ENCODE measurements at places on chromosomes 13 and 19.

GRCh38 chr19:13319526-13319925 lies 169.3 kb downstream of the IER2 start:
- DNase-seq: no peak

GRCh38 chr13:72284791-72285190 lies 417.8 kb upstream of the DACH1 start:
- DNase-seq: no peak

- DNase-seq: peak; percentile 76
Measured at GRCh38 chr13:53250272-53250875, 221.8 kb downstream of the OLFM4 start.

DNA sequence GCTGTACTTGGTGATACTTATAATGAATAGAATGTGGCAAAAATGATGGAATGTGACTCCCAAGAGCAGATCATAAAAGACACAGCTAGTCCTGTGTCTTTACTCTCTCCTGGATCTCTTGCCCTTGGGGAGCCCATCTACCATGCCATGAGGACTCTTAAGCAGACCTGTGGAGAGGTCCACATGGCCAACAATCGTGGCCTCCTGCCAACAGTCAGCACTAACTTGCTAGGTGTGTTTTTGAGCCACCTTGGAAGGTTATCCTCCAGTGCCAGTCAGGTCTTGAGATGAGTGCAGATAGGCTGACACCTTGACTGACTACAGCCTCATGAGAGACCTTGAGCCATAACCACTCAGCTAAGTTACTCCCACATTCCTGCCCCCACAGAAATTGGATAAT lies 22.3 kb upstream of the GPR183 start:
- DNase-seq: no peak

GRCh38 chr19:5002143-5002542 lies 33.2 kb downstream of the KDM4B start:
- peak; percentile 65 for DNase-seq

- no peak for DNase-seq
Measured at GRCh38 chr19:46133777-46134241, 9.3 kb upstream of the IGFL3 start.

GRCh38 chr19:12668932-12669269 lies 2.3 kb downstream of the WDR83 start:
- DNase-seq: peak; percentile 79

- DNase-seq: peak; percentile 41
Measured at GRCh38 chr19:45508861-45509691, 1.8 kb downstream of the VASP start.

DNA sequence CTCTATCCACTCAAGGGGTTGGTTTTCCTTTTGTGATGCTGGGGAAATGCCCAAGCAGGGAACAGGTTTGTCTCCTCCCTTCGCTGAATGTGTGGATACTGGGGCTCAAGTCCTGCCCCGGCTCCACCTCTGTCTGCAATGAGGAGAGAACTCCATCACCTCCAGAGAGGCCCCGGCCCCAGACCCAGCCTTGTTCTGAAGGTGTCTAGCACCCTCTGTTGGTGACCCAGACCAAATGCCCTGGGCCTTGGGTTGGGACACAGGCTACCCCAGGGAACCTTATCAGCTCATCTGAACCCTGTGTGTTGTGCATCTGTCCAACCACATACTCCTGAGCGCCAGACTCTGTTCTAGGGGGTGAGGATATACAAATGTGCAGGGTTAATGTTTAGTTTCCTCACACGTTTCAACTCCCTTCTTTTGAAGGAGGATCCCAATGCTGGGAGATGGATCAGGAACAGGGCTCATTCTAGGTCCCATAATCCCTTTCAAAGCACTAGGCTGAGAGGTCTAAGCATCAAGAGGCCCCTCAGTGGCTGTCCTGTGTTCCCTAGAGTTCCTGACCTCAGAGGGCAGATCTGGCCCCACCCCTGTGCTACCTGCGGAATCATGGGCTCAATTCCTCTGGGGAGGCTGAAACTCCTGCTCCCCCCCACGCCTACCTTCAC lies 112.5 kb upstream of the SLC7A1 start:
- peak; percentile 67 for DNase-seq

DNA sequence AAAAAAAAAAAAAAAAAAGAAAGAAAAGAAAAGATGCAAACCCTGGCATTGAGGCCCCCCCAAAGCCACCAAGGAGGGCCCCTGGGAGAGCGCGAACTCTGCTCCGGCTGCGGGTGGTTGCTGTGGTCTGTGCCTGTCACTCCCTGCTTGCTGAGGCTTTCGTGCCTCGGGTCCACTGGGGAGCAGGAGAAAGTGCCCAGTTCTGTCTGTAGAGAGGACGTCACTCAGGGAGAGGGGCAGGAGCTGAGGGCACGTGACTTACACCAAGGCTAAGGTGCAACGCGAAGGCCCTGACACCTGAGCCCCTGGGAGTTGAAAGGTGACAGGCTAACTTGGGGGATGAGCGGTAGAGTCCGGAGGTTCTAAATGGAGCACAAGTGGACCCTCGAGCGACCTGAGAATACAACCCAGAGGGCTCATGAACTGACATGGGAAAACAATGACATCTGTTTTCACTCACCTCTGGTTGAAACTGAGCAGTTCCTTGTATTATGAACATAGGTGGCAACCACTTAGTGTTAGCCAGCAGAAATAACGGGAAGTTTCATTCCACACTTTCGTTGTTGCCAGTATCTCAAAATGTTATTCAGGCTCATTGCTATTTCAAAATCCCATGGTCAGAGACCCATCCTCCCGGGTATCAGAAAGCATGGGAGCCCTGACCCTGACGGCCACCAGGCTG lies 69.2 kb upstream of the TM9SF2 start:
- DNase-seq: no peak

GRCh38 chr13:33052506-33053280 lies 36.5 kb downstream of the KL start:
- DNase-seq: no peak

GRCh38 chr13:97307882-97308624 lies 85.9 kb downstream of the MBNL2 start:
- DNase-seq: peak; percentile 52

Measured in epithelial cell of esophagus (primary cell).